Stimulated activated CD8-positive, alpha-beta memory T cell treated with anti-CD3 and anti-CD28 coated beads, Interleukin-7, amount 100 ng/mL, for 1 hour (primary cell): ENCODE measurements at places on chromosomes 16 and 17.

GRCh38 chr17:39719563-39720355 is 10.6 kb downstream of the MIEN1 start:
- DNase-seq: no peak

GRCh38 chr16:1036726-1037393 is 35.7 kb upstream of the SSTR5 start:
- no peak for DNase-seq

DNA sequence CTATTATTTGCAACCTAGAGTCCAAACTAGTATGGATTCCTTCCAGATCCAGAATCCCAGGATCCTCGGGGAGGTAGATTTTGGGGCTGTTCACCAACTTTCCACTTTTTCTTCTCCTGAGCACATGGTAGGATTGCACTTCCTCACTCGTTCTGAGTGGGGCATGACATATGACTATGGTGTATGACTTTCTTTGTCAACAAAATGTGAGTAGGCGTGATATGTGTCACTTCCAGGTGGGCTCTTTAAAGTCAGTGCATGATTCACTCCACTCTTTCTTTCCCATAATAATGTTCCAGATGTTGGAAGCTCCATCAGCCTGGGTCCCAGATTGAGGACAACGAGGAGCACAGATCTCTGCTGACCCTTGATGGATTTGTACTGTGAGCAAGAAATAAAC is 21.5 kb downstream of the IRX5 start:
- no peak for DNase-seq

DNA sequence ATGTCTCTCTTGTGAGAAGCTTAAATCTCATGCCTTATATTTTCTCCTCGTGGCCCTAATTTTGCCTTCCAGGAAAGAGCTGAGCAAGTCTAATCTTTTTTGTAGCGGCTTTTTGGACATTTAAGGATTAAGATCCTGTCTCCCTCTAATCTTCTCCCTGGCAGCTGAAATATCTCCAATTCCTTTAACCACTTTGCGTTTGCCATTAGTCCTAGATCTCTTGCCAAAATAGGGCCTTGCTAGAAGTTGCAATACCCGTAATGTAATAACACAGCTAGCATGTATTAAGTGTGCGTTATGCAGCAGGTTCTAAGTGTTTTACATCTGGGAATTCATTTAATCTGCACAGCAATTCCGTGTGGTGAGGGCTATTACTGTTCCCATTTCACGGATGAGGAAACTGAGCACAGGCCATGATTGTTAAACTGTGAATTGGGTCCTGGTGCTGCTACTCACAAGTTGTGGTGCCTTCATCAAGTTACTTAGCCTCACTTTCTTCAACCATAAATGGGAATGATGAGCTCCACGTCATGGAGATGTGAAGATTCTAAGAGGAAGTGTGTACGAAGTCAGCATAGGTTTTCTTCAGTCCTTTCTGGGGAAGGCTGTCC is 198.9 kb upstream of the ASIC2 start:
- no peak for DNase-seq

DNA sequence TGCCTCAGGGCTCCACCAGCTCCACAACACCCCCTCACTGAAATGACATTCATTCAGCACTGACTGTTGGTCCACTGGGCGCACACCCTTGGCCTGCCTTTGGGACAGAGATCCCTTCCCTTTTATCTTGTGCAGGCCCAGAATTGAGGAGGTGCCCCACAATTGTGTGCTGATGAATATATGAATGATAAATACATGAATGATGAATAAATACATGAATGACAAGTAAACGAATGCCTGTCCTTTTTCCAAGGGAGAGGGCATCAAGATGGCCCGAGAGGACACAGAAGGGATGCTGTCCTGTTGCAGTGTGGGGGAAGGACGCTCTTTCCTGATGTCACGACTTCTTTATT is 5.7 kb downstream of the CCR7 start:
- no peak for DNase-seq

DNA sequence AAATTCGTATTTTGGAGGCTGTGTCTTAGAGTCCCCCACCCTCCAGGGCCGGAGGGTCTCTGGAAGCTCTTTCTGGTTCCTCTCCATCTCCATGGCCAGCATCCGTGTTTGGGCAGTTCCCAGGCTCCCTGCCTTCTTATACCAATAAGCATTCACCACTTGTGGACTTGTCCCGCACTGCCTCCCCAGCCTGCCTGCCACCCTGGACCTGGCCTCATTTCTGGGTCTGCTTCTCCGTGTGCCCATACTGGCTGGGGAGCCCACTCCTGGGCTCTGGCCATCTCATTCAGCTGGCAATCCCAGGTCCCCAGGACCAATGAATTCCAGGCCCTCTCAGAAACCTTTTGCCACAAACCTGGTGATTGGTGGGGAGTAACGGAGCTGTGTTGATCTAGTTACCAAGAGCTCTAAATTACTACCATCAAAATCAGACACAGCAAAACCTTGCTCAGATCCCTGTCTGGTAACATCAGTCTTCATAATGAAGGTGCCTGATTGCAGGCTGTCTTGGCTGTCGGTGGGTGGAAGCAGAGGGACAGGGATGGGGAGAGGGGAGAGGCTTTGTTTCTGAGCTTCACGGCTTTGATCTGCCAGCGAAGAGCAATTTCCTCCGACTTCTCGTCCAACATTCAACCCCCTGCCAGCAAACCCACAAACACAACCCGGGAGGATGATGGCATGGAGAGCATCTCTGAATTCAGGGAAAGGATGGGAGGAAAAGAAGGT is 27.7 kb upstream of the CRHR1 start:
- DNase-seq: no peak

- no peak for DNase-seq
Measured at GRCh38 chr17:30000755-30001257, 59.4 kb downstream of the EFCAB5 start.

GRCh38 chr16:47916266-47916665 is 239.5 kb downstream of the ABCC12 start:
- no peak for DNase-seq
